Suppressor macrophage treated with lipopolysaccharide for 4 hours (primary cell): ENCODE measurements at places on chromosomes 16 and 17.

DNA sequence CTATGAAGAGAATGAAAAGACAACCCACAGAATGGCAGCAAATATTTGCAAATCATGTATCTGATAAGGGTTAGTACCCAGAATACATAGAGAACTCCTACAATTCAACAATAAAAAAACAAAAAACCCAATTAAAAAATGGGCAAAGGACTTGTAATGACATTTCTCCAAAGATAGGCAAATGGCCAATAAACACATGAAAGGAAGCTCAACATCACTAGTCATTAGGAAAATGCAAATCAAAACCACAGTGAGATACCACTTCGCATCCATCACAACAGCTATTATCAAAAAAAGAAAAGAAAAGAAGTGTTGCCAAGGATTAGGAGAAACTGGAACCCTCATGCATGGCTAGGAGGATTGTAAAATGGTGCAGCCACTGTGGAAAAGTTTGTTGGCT, 45.1 kb upstream of the ARL6IP1 start:
- no peak for DNase-seq

DNA sequence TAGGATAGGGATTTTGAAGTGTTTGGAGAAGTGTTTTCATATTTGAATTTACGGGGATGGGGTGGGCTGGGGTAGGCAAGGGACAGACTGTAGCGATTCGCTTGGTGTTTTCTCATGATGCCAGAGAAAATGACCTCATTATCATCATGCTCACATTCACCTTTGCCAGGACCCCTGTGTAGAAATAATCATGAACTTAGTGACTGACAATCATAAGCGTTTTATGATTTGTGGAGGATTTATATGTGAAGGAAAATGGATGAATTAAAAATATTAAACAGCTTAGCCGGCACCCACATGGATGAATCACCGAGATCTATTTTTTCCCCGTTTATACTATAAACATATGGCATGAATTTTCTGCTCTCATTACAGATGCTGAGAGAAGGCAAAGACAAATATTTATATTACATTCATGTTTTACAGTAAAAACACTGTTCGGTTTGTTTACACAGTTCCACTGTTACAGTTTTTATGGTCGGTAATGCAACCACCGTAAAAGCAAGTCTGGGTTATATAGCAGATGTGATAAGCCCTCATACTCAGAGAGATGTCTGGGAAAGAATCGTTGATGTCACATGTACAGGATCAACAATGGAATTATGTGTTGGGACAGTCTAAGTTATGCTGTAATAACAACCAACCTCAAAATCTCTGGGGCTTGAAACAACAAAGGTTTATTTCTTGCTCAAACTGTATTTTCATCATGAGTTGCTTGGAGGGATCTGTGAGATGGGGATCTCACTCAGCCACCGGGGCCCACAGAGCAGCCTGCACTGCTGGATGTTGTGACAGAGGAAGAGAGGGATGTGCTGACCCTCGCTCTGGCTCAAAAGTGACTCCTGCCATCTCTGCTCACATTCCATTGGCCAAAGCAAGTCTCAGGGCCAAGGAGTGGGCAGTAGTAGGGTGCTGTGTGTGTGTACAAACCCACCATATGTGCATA, 85.1 kb downstream of the WWOX start:
- no peak for DNase-seq

DNA sequence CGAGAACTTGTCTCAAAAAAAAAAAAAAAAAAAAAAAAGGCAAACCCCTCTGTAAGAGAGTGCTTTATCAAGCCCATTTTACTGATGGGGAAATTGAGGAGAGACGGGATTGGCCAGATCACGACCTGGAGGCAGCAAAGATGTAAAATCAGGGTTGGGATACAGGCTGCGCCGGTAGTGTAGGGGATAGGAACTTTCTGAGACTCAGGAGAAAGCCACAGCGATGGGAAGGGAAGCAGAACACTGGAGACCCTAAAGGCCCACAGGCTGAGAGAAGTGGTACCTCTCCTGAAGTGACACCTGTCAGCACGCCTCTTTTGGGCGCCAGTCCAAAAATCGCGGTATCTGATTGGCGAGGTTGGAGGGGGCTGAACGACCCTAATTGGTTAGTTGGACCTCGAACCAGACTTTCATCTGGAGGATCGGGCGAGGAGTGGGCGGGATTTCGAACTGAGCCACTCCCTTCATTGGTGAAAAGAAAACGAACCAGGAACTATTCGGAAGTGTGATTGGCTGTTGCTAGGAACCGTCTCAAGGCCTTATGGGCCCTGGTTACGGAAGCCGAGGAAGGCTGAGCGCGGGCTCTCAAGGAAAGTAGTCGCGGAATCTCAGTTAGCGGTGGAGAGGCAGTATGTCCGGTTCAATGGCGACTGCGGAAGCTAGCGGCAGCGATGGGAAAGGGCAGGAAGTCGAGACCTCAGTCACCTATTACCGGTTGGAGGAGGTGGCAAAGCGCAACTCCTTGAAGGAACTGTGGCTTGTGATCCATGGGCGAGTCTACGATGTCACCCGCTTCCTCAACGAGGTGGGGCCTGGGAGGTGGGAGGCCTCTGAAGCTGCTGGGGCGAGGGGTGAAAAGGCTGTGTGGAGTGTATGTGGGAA, at the start of gene CYB5B:
CYB5B (plus strand) TSS at position 567 of the 882 bp plus-strand sequence; CDS start at position 632, 65 bp downstream.
- peak; percentile 97 for DNase-seq

- DNase-seq = peak; percentile 16
These were observed 1.1 kb downstream of the GJC1 start for GRCh38 chr17:44828919-44829522.

DNA sequence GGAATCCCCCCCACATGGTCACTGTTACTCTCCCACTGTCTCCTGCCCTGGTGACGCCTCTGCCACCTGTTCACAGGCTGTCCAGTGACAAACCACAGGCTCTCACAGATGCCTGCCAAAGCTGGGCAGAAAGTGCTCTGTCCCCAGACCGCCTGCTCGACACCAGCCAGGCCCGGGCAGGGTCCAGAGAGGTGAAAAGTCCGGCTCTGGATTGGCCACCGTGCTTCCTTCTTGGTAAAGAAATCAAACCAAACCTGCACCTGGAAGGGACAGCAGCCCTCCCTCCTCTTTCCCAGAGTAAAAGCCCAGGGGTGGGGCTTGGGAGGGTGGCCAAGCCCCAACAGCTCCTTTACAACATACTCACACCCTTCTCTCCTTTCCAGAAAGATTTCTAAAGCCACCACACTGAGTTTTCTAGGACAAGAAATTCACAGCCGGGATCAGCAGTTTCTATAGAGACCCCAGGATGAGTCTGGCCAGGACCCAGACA, 6.2 kb downstream of the PCGF2 start:
- DNase-seq = no peak

DNA sequence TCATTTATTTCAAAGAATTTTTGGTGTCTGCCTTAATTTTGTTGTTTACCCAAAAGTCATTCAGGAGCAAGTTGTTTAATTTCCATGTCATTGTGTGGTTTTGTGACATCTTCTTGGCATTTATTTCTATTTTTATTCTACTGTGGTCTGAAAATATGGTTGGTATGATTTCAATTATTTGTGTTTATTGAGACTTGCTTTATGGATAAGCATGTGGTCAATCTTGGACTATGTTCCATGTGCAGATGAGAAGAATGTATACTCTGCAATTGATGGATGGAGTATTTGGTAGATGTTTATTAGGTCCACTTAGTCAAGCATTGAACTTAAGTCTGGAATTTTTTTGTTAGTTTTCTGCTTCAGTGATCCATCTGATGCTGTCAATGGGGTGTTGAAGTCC, 383.0 kb downstream of the PMP22 start:
- no peak for DNase-seq
